ENCODE measurements at places on chromosomes 11 and 22.

GRCh38 chr11:2524446-2525165 is 79.8 kb downstream of the KCNQ1 start:
- DNase-seq: no peak

GRCh38 chr11:93974759-93975158 is 46.4 kb upstream of the HEPHL1 start:
- no peak for DNase-seq

GRCh38 chr11:75481223-75481921 is 44.4 kb downstream of the GDPD5 start:
- no peak for DNase-seq

DNA sequence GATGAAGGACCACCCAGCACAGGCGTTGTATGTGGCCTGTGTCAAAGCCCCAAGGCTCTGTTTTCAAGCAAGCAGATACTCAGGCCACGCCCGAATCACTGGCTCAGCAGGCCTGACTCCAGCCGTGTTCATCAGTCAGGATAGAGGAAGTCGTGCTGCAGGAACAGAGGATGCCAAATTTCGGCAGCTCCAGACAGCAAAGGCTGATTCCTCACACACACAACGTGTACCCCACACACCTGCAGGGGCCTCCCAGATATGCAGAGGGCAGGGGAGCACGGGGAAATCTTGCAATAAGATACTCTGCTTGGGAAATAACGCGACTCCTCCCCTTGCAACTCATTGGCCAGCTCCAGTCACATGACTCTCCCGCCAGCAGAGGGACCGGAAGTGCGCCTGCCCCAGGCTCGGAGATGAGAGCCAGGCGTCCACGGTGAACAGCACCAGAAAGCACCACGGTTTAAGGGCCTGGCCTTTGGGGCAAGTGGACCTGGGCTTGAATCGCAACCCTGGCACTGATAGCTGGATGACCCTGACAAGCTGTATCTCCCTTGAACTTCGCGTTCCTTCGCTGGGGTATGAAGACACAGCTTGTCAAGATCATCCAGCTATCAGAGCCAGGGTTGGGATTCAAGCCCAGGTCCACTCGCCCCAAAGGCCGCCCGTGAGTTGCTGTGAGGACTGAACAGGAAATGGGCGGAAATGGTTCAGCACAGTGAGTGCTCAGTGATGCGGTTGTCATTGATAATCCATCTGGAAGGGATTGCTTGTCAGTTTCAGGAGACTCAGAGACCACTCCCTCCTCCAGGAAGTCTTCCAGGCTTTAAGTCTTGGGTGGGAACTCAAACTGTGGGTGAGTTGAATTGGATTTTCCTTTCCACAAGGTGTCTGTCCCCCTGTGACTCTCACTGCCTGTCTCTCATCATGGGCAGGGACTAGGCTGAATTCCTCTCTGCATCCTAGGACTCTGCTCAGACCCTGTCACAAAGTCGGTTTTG is 88.5 kb downstream of the MYEOV start:
- DNase-seq: peak; percentile 4

DNA sequence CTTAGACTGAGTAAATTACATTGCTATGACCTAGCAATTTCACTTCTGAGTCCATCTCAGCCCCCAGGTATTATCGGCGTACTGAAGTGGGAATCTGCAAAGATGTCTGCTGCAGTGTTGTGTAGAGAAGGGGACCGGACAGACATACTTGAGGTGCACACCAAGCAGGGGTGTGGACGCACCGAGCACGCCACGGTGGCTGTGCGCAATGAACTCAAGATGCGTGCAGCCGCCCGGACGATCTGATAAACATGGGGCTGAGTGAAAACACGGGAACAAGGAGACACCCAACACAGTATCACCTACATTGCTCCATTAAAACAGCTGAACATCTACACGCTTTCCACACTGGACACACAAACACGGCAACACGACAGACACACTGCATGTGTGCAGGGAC is 454.3 kb downstream of the OPCML start:
- no peak for DNase-seq

GRCh38 chr11:126782810-126783209 is 217.8 kb downstream of the KIRREL3 start:
- no peak for DNase-seq

GRCh38 chr11:60265373-60266214 is 14.9 kb upstream of the MS4A4A start:
- DNase-seq: peak; percentile 51

- no peak for DNase-seq
These were observed 2085.4 kb upstream of the RAG2 start for GRCh38 chr11:38683484-38683883.

GRCh38 chr11:118217575-118217974 is 7.2 kb downstream of the JAML start:
- peak; percentile 66 for DNase-seq

DNA sequence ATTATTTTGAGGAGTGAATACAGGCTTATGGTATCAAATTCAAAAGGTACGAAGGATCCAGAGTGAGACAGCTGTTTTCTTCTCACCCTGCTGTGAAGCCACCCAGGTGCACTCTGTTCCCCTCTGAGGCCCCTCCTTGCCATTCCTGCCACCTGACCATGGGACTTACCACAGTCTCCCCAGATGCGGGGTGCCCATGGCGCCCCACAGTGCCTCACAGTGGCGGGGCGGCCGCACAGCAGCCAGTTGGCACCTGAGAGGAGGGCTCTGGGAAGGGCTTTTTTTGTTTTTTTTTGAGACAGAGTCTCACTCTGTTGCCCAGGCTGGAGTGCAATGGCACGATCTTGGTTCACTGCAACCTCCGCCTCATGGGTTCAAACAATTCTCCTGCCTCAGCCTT is 151.7 kb downstream of the CEP164 start:
- no peak for DNase-seq

Measured in CD4-positive, alpha-beta T cell treated with Interleukin-4 for 4 hours (primary cell).